ENCODE measurements at places on chromosomes 2 and 18.

GRCh38 chr2:172908275-172908674, 167.4 kb upstream of the MAP3K20 start:
- no peak for DNase-seq

DNA sequence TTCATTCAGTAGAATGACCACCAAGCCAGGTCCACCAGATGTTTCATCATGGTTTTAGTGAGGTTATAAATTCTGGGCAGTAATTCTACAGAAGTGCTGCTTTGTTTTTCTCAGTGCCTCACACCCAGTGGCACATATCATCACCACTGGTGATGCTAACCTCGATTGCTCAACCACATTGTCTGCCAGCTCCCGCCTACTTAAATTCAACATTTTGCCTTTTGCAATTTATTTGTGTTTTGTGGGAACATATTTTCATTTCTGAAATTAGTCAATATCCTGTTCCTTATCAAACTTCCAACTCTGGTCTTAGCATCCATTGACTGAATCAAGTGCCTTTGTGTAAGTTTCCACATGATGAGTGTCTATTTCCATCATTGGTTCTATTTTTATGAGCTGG, 62.3 kb upstream of the TMEM178A start:
- no peak for DNase-seq

DNA sequence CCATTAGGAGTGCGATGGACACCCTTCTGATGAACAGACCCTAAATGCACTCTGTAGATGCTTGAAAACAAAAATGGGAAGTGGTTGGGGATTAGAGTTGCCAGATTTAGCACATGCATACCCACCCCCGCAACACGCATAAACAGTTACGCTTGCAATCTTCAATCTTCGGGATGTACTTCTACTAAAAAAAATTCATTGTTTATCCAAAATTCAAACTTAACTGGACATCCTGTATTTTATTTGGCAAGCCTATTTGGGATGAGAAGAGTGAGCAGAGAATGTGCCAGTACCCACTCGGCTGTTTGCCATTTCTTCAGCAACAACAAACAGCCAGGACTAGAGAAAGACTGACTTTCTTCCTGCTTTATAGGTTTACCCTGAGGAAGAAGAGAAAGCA, 18.4 kb downstream of the KIAA2012 start:
- no peak for DNase-seq

DNA sequence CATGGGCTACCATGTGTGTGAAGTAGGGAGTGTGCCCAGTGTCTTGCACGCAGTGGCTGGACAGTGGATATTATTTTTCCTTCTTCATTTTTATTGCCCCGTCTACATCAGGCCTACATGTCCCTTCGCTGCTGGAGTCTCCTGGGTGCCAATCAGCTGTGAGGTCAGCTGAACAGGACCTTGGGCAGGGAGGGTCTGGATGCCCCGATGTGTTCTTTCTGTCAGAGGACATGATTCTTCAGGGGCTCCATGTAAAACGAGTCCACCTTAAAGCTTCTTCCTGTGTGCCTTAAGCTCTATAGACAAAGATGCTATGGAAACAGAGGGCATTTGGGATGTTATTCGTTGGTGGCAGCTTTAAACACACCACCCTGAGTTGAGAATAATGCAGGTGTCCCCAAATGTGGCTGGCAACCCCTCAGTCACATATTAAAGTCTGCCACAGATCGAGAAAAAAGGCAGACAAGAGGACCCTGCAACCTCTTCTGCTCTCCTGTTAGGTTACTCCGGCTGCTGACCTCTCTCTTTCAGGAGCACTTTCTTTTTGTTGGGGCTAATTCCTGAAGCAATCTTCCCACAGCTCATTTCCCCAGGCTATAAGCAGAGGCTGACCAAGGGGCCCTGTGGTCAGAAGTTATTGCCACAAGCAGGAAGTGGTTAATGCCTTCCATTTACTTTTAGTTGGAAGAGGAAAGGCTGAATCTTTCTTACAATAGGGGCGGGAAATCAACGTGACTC, 20.0 kb downstream of the GREB1 start:
- no peak for DNase-seq

- DNase-seq, result no peak
Observed at GRCh38 chr2:162041485-162041884, 32.5 kb downstream of the DPP4 start.

- DNase-seq, result no peak
Observed at GRCh38 chr2:237660381-237660900, 33.1 kb downstream of the LRRFIP1 start.

DNA sequence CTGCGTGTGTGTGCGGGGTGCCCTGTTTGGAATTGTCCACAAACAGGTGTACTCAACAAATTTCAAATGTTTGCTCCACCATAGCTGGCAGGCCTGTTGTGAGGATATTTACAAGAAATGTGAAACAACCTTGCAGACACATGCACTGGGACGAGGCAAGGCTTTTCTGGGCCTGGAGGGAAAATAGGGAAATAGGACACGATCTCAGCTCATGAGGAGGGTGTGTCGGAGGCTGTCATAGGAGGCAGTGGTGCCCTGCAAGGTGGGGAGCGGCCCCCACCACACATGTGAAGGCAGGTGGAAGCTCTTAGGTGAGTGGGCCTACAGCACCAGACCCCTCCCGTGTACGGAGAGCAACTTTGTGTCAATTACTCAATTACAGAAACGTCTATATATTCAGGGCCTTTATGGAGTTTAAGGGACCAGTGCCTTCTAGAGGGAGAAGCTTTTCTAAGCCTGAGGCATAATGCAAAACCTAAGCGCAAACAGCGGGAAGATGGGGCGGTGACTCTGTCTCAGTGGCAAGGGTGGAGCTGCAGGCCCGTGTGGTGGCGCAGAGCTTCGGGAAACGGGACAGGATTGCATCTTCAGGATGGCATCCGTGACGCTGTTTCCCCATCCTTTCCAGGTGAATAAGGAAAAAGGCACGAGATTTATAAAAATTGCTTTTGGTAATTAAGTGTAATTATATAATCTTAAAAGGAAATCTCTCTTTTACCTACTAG, 48.0 kb downstream of the RNF144A start:
- no peak for DNase-seq

GRCh38 chr2:137677466-137677865, 286.8 kb upstream of the HNMT start:
- no peak for DNase-seq

DNA sequence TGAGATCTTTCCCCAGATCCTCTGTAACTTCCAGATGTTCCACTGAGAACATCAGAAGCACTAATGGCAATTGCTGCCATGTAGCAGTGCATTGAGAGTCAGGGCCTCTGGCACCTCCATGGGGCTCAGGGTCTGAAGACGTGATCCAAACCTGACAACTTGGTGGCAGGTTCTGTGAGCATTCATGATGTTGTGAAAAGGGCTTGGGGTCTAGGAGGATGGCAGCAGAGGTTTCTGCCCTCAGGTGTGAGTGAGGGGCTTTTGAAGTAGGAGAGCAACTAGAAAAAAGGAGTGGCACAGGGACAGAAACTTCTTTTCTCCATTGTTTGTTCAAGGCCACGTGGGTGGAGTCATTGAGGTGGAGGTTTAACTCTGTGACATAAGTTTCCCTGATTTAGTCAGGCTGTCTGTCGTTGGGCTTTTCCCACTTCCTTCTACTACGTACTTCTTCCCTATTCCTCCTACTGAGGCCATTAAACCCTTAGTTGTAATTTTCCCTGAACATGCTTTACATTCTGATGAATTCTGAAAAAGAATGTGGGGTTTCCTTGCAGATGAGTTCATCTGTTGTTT, 13.1 kb downstream of the CFLAR start:
- no peak for DNase-seq

- DNase-seq, result no peak
Observed at GRCh38 chr18:33540392-33540791, 37.6 kb upstream of the ASXL3 start.

GRCh38 chr2:217107480-217107879, 247.6 kb upstream of the TNP1 start:
- no peak for DNase-seq

- no peak for DNase-seq
Observed at GRCh38 chr2:240384711-240385450, 50.6 kb upstream of the GPC1 start.

- DNase-seq, result no peak
Observed at GRCh38 chr2:129760669-129761068, 218.8 kb upstream of the RAB6C start.

- no peak for DNase-seq
Observed at GRCh38 chr2:43054367-43054766, 172.0 kb downstream of the ZFP36L2 start.

DNA sequence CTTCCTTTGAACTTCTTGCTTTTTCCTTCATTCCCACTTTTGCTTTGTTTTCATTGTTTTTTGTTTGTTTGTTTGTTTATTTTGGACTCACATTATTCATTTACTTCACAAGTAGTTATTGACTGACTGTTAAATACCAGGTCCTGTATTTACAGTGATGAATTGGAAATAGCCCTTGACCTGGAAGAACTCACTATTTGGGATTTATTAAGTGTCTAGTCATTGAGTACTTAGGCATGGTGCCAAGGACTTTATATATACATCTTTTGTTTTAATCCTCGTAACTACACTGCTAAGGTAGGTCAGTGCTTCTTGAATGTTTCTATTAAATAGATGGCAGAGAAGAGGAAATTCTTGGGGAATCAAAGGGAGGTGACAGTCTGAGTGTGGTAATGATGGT, 11.1 kb downstream of the SPOPL start:
- no peak for DNase-seq

DNA sequence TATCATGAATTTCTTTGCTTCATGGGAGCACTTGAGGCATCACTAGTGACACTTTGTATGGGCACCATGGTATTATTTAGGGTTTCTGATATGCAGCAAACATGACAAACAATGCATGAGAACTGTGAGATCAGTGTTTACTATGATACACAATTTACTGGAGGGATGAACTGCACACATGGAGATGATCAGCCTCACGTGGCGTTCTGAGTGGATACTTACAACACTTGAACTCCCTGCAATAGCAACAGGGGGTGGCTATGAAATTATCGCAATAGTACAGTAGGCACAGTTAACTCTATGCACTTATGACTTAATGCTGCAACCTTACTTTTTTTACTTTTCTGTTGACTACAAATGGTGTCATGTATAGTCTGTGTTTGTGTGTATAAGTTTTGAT, 18.5 kb upstream of the UGT1A8 start:
- no peak for DNase-seq

GRCh38 chr2:18527326-18527725, 33.1 kb downstream of the RDH14 start:
- no peak for DNase-seq

GRCh38 chr2:209253544-209253943, 170.3 kb upstream of the MAP2 start:
- no peak for DNase-seq

- DNase-seq, result no peak
Observed at GRCh38 chr18:22710673-22711191, 222.4 kb upstream of the RBBP8 start.

DNA sequence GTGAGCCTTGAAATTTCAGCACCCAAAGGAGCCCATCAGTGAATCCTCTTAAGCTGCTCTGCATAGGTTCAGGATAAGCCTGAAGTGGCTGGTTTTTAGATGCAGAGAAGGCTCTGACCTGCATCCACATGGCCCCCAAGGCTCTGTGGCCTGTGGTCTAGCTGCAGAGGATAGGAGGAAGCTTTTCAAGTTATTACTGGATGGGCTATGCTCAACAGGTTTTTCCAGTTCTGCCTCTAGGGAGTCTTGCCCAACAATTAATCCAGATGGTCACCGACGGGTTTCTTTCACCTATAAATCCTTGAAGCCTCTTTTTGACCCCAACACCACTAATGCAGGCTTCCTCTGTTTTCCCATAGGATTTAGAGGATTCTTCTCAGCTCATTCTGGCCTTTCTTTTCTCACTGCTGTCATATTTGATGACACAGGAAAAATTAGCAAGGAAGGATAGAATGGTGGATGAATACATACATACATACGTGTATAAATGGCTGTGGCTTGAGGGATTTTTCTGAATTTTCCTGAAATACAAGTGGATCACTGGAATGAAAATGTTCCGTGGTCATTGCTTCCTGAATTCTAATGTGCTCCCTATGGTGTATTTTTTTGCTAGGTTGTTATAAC, 52.2 kb upstream of the BCL2L11 start:
- no peak for DNase-seq

DNA sequence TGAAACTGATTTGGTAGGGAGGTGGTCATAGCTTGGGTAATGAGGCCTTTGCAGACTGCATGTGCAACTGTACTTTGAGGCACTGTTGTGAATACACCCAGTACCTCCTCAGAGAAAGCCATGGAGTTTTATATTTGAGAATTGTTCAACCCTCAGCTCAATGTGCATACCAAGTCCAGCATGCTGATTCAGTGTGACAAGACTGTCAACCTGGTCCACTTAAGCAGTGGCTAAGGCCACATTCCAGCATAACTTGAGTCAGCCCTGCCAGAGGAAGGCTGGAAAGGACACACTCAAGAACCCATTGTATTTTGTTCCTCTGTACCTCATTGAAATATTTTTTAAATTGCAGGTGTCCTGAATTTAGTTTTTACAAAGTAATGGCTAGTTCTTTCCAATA, 121.8 kb upstream of the HNMT start:
- no peak for DNase-seq

- DNase-seq, result no peak
Observed at GRCh38 chr2:4947911-4948310, 744.3 kb upstream of the SOX11 start.

DNA sequence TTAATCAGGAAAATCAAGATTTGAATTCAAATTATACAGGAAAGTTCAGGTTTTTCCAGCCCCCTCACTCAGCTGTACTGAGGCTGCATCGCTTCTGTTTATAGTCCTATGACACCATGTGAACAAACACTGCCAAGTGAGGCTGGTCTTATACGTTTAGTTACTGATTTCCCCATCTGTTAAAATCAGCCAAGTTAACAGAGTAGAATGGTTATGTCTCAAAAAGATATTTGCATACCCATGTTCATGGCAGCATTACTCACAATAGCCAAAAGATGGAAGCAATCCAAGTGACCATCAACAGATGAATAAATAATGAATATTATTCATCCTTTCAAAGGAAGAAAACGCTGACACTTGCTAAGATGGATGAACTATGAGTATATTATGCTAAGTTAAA, 43.8 kb downstream of the REEP1 start:
- DNase-seq, result no peak

GRCh38 chr2:58215429-58215828, 25.7 kb downstream of the FANCL start:
- DNase-seq, result no peak

- DNase-seq, result no peak
Observed at GRCh38 chr2:74458938-74459363, 713 bp downstream of the WBP1 start.

GRCh38 chr2:215565897-215566296, 130.0 kb upstream of the FN1 start:
- no peak for DNase-seq

DNA sequence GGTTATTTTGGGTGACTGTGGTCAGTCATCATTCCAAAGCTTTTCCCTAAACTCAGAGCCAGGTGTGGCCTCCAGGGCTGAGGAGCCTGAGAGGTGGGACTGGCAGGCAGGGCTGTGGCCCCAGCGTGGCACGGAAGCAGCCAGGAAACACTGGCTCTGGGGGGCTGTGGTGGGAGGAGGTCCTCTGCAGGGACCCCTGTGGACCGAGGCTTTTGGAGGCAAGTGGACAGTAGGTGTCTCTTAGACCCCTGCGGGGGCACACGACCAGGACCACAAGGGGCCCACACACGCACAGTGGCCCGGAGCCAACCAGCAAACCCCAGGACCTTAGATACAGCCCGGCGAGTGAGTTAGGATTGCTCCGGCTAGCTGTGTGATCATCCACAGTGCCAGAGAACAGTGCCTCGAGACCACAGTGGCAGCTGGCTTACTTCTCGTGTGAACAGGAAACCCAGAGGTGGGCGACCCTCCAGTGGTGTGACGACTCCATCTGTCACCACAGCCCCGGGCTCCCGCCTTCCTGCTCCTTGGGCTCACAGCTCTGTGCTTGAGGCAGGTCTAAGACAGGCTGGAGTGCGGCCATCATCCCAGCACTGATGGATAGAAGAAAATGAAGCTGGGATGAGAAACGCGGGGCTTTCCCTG, 1.6 kb upstream of the RTP5 start:
- DNase-seq, result peak; percentile 50

Measured in activated CD8-positive, alpha-beta memory T cell treated with anti-CD3 and anti-CD28 coated beads for 4 hours (primary cell).